ENCODE measurements at places on chromosomes 4 and X.

DNA sequence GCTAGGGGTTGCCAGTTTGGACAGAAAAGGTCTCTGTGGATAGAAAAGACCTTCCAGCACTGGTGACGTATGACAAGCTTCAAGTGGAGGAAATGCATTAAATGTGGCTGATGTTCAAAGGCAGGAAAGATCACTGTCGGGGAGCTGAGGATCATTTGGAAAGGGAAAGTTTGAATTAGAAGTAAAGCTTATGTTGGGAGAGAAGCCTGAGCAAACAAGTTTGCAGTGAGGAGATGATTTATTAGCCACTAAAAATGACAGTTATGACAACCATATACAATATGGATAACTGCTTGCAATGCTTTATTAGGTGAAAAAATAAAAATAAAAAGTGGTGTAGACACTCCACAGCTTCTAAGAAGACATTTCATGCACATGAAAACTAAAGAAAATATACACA, 135.3 kb upstream of the HS3ST1 start:
- no peaks in the 10 kb centered on the region for H3K4me1 ChIP-seq
- DNase-seq: no peak
- H3K4me3 ChIP-seq: no peak overlapping the region
- H3K36me3 ChIP-seq: no peaks in the 10 kb centered on the region
- H3K27me3 ChIP-seq: no peaks in the 10 kb centered on the region
- no peak overlapping the region for H3K27ac ChIP-seq

DNA sequence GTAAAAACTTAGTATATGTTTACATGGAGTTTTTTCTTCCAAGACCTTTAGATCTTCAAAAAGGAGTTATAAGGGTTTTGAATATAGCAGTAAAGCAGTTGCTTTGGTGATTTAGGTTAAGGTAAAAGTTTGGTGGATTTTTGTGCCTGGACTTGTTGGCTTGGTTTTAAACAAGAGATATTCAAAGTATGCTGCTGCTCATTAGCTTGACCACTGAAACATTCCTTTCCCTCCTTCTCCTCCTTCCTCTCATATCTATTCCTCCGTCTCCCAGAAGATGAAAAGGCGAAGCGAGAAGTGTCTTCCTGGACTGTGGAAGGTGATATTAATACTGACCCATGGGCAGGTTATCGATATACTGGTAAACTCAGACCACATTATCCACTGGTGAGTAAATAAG, 38.4 kb downstream of the METAP1 start:
- DNase-seq: no peak
- H3K27ac ChIP-seq: no peak overlapping the region
- no peak overlapping the region for H3K4me3 ChIP-seq
- no peaks in the 10 kb centered on the region for H3K27me3 ChIP-seq

GRCh38 chrX:22520128-22520828, 247.6 kb downstream of the CBLL2 start:
- no peak overlapping the region for H3K27ac ChIP-seq
- H3K4me3 ChIP-seq: no peak overlapping the region
- H3K27me3 ChIP-seq: no peaks in the 10 kb centered on the region

DNA sequence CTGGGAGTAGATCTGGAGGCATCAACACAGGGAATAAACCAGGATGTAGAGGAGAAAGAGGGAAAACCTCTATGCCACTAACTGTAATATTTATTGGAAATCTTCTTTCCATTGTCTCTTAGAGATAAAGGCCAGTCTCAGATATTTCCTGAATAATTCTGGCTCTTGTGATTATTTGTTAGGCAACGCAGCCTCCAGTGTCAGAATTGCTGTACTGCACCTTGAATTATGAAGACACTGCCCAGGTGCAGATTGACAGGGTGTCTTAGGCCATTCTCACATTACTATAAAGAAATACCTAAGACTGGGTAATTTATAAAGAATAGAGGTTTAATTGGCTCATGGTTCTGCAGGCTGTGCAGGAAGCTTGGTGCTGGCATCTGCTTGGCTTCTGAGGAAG, 100.7 kb upstream of the ZDHHC15 start:
- H3K36me3 ChIP-seq: no peaks in the 10 kb centered on the region
- no peak overlapping the region for H3K27ac ChIP-seq
- H3K27me3 ChIP-seq: no peaks in the 10 kb centered on the region
- no peaks in the 10 kb centered on the region for H3K4me1 ChIP-seq

GRCh38 chr4:3517731-3518510, 14.3 kb downstream of the LRPAP1 start:
- no peaks in the 10 kb centered on the region for H3K27me3 ChIP-seq
- no peak overlapping the region for H3K27ac ChIP-seq
- peak; percentile 72 for DNase-seq
- no peaks in the 10 kb centered on the region for H3K4me1 ChIP-seq

DNA sequence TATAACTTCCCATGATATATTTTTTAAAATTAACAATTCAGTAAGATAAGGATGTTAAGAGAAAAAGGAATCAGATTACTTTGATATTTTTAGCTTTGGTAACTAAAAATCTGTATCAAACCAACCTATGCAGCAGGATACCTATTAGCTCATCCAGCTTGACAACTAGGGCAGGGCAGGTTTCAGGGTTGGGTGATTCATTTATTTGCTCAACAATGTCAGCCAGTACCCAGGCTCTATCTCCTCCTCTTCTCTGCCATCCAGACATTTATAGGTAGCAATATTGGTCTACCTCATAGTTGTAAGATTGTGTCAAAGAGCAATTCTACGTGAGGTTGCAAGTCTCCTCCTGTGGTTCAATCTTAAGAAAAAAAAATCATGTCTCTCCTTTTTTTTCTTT, 421.9 kb downstream of the ANKRD50 start:
- no peaks in the 10 kb centered on the region for H3K36me3 ChIP-seq
- no peaks in the 10 kb centered on the region for H3K4me1 ChIP-seq
- no peak overlapping the region for H3K27ac ChIP-seq

DNA sequence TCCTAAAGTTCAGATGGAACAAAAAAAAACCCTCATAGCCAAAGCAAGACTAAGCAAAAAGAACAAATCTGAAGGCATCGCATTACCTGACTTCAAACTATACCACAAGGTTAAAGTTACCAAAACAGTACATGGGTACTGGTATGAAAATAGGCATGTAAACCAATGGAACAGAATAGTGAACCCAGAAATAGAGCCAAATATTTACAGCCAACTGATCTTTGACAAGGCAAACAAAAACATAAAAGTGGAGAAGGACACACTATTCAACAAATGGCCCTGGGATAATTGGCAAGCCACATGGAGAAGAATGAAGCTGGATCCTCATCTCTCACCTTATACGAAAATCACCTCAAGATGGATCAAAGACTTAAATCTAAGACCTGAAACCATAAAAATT, 44.2 kb upstream of the TMEM192 start:
- no peaks in the 10 kb centered on the region for H3K27me3 ChIP-seq
- no peak overlapping the region for H3K27ac ChIP-seq
- H3K36me3 ChIP-seq: no peaks in the 10 kb centered on the region
- H3K4me3 ChIP-seq: no peak overlapping the region

DNA sequence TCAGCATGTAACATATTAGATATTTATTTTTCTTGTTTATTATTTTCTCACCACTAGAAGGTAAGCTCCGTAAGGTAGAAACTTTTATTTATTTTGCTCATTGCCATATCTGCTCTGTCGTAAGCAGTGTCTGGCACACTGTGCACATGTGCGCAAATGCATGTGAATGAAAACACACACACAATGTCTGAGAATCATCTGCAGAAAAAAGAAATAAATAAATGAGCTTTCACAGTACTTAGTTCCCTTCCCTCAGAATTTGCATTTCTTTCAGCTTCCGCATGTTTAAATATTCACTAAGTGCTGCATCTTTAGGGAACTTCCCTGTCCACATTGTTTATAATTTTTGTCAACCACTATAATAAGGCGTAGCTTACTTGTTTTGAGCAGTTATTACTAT, 963.0 kb upstream of the PABPC4L start:
- H3K4me1 ChIP-seq: no peaks in the 10 kb centered on the region
- no peaks in the 10 kb centered on the region for H3K36me3 ChIP-seq
- H3K27ac ChIP-seq: no peak overlapping the region
- H3K27me3 ChIP-seq: no peaks in the 10 kb centered on the region

GRCh38 chr4:158285429-158286216, 75.3 kb downstream of the TMEM144 start:
- no peak for DNase-seq
- no peaks in the 10 kb centered on the region for H3K27me3 ChIP-seq
- H3K27ac ChIP-seq: no peak overlapping the region
- no peaks in the 10 kb centered on the region for H3K36me3 ChIP-seq
- no peak overlapping the region for H3K4me3 ChIP-seq
- no peaks in the 10 kb centered on the region for H3K4me1 ChIP-seq

DNA sequence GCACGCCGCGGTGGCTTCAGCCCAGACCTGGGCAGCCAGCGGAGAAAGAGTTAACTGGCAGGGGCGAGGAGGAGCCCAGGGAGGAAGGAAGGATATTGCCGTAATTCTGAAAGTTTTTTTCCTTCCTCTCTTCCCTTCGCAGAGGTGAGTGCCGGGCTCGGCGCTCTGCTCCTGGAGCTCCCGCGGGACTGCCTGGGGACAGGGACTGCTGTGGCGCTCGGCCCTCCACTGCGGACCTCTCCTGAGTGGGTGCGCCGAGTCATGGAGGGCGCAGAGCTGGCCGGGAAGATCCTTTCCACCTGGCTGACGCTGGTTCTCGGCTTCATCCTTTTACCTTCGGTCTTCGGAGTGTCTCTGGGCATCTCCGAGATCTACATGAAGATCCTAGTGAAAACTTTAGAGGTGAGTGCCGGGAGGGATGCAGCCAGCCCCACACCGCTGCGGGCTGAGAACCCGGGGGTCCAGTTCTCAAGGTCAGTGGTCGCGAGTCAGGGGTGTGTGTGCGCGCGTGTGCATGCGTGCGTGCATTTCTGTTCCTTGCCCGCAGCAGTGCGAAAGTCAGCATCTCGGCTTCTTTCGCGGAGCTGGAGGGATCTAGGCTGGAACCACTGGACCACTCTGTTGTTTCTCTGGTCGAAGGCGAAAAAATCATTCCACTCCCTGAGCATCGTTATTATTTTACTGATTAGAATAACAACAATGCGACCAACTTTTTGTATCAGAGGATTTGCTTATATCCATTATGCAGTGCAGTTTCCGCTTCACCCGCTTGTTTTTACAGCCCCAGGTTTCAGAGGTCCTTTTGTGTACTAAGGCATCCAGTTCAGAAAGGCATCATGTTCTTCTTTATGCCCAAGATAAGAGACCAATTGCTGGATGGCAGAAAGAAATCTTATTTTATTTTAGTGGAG, 709 bp downstream of the GPAT3 start:
- peaks cover 6% of the 10 kb centered on the region for H3K36me3 ChIP-seq
- peaks cover 14% of the 10 kb centered on the region for H3K4me1 ChIP-seq
- DNase-seq: peak; percentile 64
- H3K27me3 ChIP-seq: peaks cover 17% of the 10 kb centered on the region

DNA sequence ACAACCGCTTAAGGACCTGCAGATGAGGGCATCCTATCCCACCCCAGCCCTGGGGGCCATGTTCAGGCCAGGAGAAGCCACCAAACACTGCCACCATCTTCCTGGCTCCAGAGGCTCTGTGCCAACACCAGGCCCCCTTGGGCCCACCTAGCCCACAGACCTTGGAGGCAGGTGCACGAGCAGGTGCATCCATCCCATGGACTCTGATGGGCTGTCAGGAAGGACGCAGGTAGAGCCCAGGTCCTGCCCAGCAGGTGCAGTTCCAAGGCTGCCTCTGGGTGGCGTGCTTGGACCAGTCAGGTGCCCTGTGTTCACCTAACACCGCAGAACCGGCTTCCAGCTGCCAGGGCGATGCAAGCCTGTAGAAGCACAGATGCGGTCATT, 22.8 kb upstream of the PDE6B start:
- no peak overlapping the region for H3K27ac ChIP-seq
- peak; percentile 90 for DNase-seq
- no peak overlapping the region for H3K4me3 ChIP-seq
- no peaks in the 10 kb centered on the region for H3K36me3 ChIP-seq
- H3K4me1 ChIP-seq: no peaks in the 10 kb centered on the region

GRCh38 chr4:139188648-139189416, 11.8 kb upstream of the ELF2 start:
- no peaks in the 10 kb centered on the region for H3K4me1 ChIP-seq
- no peaks in the 10 kb centered on the region for H3K27me3 ChIP-seq
- no peak for DNase-seq
- no peak overlapping the region for H3K4me3 ChIP-seq

DNA sequence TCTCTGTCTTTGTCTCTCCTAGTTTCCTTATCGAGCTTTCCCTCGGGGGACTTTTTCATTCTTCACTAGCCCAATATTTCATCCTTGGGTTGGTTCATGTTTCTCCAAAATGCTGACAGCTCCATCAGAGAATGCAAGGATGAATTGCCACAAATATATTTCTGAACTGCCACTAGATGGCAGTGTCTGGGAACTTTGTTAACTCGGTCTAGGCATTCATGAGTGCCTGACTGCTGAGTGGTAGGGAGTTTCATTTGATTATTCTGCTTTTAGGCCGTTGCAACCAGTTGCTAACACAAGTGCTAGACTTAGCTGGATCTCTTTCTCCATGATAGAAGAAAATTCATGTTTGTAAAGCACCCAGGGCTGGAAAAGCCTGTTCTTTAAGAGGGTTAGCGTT, 73.5 kb upstream of the RAP2C start:
- H3K4me1 ChIP-seq: no peaks in the 10 kb centered on the region
- H3K27ac ChIP-seq: no peak overlapping the region
- H3K27me3 ChIP-seq: no peaks in the 10 kb centered on the region

All from kidney (tissue), 22 donors.